ENCODE measurements at places on chromosomes 2 and 18.

DNA sequence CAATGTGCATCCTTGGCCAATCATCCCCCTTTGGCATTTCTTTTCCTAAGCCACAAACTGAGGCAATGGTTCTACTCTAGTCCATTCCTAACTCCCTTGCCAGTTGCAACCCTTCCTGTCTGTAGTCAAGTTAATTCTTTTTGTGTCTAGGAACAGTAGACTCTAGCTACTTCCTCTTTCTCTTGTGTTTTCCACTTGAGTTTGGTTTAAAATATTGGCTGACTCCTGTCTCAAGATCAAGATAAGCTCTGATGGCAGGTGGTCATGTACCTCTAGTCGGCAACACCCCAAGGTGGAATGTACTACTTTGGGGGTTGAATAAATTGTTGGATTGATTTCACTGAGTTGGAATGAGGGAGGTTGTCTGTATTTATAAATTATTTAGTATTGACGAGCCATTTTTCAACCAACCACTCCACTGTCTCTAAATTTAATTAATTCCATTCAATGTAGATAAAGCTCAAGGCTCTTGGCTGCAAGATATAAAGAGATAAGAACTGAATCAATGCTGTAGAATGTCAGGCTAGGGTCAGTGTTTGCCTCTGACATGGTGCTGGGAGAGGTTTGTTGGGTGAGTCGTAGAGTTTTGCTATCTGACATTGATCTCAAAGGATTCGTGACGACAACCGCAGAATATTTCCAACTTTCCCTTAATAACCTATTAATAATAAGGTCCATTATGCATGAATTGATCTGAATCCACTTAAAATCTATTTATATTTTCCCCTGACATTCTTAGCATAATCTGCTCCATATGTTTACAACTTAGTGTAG lies 188.7 kb upstream of the APCDD1 start:
- peak; percentile 7 for DNase-seq

- DNase-seq, result no peak
Observed at GRCh38 chr2:227890495-227891079, 19.2 kb downstream of the DAW1 start.

DNA sequence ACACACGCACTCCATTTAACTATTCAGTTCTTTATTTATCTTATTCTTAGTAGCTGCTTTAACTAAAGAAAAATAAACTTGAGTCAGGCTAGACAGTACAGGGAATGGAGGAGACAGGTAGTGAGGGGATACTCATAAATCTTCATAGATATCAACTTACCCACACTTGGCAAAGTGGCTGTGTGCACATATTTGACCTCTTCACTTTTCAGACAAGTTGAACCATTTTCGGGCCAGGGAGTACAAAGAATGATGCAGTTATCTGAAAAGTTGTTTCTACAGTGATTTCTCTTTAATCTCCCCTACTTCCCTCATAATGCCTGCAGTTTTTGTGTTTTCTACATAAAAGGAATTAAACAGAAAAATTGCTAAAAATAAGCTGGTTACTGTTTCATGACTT lies 307.5 kb downstream of the GULP1 start:
- no peak for DNase-seq

GRCh38 chr2:137521653-137522619 lies 442.3 kb upstream of the HNMT start:
- DNase-seq, result no peak

DNA sequence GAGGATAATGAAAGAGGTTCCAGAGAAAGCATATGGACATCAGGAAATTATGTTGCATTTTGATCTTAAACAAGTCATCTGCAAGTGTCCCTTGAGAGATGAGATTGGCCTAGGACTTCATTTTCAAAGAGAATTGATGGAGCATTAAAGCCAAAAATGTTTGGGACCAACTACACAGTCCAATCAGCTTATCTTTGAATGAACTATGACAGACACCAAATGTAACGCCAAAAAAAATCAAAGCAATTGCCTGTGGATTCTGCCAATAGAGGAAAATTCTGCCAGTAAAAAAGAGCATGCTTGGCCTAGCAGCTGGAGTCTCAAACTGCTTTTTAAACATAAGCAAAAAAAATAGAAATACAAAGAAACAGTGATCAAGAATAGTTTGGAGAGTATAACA lies 594.5 kb upstream of the CHAC2 start:
- no peak for DNase-seq

- DNase-seq, result no peak
Observed at GRCh38 chr2:59791004-59791618, 762.3 kb downstream of the BCL11A start.

DNA sequence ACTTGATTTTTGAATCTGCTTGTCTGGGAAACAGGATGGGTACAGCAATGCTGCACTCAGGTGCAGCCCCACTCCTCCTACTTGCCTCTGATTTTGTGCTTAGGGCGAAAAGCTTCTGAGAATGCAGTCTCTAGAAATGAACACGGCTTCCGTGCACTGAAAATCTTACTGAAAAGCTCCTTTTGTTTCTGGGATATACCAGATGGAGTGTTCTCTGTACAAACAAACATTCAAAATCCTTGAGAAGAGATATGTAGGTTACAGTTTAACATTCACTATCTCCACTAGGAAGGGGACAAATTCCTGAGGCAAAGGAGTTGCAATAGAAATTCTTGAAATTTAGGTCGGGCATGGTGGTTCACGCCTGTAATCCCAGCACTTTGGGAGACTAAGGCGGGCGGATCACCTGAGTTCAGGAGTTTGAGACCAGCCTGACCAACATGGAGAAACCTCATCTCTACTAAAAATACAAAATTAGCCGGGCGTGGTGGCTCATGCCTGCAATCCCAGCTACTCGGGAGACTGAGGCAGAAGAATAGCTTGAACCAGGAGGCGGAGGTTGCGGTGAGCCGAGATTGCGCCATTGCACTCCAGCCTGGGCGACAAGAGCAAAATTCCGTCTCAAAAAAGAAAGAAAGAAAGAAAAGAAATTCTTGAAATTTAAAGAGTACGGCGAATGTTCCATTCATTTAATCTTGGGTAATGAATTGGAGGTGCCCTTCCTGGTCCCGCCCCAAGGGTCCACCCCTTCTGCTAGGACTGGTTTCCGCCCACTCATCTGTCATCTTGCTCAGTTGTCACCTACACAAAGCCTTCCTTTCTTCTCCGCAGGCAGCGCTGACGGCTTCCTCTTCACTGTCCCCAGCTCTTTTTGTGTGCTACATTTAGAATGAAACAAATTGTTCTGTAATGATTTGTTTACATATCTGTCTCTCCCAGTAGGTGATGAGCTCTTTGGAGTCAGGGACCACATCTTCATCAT lies 92.4 kb downstream of the SOCS6 start:
- DNase-seq, result no peak

- DNase-seq, result no peak
Observed at GRCh38 chr2:205138735-205139134, 543.6 kb upstream of the NRP2 start.

DNA sequence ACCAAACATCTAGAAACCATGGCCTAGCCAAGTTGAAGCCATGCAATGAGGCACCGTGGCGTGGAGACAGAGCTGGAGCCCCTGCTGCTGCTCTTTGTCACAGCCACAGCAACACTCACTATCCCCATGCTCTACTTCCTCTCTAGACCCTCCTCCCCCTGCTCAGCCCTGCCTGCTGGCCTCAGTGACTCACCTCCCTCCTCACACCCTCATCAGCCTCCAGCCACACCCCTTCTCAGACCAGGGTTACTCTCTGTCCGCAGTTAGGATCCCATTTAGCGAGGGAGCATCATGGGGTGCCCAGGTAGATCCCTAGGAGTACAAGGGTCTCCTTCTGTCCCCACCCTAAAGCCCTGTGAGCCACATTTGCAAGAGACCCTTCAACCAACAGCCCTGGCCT lies 25.4 kb upstream of the SOX11 start:
- peak; percentile 28 for DNase-seq

- DNase-seq, result no peak
Observed at GRCh38 chr2:44424211-44424610, 62.5 kb downstream of the CAMKMT start.

GRCh38 chr2:213678437-213679218 lies 394.4 kb downstream of the SPAG16 start:
- no peak for DNase-seq

DNA sequence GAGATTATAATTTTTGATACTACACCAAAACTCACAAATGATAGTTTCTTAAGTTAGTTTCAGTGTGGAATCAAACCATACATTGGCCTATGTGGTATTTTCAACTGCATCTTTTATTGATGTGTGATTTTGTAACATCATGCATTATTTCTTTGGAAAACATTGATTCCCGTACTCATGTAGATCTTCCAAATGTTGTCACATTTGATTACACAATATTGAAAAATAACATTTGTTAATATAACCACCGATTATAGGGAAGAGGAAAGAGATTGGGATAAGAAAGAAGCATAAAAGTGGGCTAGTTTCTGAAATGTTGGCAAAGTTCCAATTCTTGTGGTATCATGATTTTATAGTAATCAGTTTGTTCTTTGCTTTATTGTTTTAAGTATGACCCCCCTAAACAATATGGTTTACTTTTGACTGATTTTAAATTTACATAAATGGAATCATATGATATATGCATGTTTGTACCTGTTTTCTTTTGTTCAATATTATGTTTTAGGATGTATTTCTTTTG lies 117.2 kb upstream of the OTX1 start:
- DNase-seq, result no peak

GRCh38 chr2:60309336-60309735 lies 244.1 kb downstream of the BCL11A start:
- no peak for DNase-seq

DNA sequence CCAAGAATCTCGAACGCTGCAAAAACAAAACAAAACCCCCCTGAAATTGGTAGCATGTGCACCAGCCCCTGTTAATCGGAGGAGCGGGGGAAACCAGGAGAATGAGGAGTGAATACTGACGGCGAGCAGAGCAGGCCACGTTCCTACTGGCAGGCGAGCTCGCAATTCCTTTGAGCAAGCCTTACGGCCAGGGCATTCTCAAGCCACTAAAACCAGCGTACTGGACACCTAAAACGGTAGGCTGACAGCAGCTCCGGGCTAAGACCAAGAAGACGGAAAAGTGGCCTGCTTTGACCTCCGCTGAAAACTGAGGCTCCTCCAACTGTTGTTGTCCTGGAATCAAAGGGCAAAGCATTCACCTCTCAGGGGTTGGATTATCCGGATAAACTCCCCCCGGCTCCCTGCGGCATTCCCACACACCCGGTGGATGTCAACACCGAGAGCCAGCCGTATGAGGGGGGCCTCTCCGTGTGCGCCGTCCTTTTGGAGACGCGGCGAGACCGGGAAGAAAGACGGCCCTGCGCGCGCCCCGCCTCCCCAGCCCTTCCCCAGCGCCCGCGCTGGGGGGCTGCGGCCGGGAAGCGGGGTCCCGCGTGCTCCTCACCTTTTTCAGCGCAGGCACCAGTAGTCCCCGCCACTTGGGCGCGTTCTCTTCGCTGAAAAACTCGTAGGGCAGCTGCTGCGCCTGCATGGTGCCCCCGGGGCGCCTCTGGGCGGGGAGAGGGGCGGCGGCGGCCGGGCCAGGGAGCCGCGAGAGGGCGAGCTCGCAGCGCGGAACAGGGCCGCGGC lies 925 bp downstream of the SOS1 start:
- DNase-seq, result no peak

- DNase-seq, result no peak
Observed at GRCh38 chr2:65992198-65992554, 442.7 kb upstream of the MEIS1 start.

DNA sequence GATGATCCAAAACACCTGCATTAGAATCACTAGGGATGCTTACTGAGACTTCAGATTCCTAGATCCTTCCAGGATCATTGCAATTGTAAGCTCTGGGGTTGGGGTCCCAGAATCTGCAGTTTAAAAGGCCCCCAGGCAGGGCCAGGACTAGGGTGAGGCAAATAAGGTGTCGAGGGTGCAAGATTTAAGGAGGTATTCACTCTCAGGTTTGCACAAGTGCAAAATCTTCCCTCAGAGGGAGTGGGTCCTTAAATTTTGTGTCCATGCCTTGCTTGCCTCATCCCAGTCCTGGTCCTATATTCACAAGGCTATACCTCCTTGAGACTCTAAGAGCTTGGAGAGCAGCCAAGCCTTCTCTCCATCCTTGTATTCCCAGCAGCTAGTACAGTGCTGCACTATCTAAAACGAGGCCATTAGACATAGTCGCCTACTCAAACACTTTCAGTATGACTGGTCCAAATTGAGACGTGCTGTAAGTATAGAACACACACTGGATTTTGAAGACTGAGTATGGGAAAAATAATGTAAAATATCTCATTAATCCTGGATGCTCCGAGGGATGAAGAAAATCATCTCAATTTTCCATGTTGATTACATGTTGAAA lies 31.6 kb upstream of the MREG start:
- no peak for DNase-seq

DNA sequence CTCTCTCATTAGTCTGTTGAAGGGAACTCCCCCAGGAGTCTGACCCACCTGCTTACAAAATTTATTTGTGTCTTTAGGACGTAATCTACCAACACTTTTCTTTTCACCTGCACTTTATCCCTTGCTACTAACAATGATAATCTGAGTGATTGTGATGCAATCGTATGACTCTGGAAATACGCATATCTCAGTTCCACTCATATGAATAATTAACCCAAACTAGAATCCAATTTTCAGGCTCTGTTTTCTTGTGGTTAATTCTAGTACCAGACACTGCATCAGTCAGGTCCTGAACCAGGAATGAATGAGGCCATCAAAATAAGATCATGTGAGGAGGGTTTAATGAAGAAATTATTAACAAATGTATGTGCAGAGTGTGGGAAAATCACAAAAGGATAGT lies 158.4 kb upstream of the SRD5A2 start:
- no peak for DNase-seq

DNA sequence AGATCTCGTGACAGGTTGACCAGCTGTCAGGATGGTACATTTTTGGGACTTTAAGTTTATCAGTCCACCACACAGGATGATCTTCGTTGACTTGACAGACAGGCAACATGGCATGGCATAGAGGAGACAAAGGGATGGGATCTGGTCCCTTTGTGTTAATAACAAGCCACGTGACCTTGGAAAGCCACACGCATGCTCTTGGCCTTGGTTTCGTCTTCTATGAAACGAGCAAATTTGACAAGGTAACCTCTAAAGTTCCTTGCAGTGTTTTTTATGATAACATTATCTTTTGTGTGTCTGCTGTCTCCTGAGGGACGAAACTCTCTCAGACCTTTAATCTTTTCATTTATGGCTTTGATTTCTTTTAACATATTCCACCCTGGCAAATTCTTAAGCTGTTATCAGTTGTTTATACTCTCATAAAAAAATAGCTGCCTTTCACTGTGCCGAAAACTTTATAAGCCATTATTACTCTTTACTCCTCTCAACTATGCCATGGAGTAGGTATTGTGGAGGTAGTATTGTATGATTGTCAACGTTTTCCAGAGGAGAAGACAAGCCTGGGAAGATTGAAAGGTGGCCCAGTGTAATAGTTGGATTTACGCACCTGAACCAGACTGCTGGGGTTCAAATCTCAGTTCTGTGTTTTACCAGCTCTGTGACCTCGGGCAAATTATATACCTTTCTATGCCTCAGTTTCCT lies 81.3 kb downstream of the MYOM1 start:
- DNase-seq, result no peak

DNA sequence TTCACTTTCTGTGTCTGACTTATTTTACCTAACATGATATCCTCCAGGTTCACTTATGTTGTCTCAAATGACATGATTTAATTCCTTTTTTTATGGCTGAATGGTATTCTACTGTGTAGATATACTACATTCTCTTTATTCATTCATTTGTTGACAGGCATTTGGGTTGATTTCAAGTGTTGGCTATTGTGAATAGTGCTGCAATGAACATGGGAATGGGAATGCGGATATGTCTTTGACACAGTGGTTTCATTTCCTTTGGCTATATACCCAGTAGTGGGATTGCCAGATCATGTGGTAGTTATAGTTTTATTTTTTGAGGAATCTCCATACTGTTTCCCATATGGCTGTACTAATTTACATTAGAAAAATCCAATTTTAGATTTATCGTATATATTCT lies 195.4 kb upstream of the KLHL14 start:
- no peak for DNase-seq

- peak; percentile 34 for DNase-seq
Observed at GRCh38 chr2:159249990-159250715, 36.4 kb downstream of the WDSUB1 start.
